ENCODE measurements at places on chromosomes 7 and 10. TPM values are rescaled to one million over a fixed set of nuclear protein-coding genes. Genes with fewer than 3 reads are reported as not detected.

The MSMB gene
- not detected for total RNA-seq

The CNOT4 gene
- 25.8 TPM for total RNA-seq

The ANXA11 gene
- total RNA-seq, result 318 TPM

The NRCAM gene
- total RNA-seq, result 42.6 TPM

The CALHM3 gene
- 13.1 TPM for total RNA-seq

The IDI2 gene
- total RNA-seq, result not detected

The SPDYE18 gene
- total RNA-seq, result 0.44 TPM

The HPSE2 gene
- total RNA-seq, result not detected

The TET1 gene
- total RNA-seq, result 2.4 TPM

The SPDYE6 gene
- not detected for total RNA-seq

The C10orf67 gene
- total RNA-seq, result 1.3 TPM

The OR2A12 gene
- not detected for total RNA-seq

The GARIN1A gene
- total RNA-seq, result 0.57 TPM

The CCM2 gene
- 48.1 TPM for total RNA-seq

The ZCWPW1 gene
- 7.4 TPM for total RNA-seq

The VSTM4 gene
- not detected for total RNA-seq

The SGCE gene
- total RNA-seq, result 23.1 TPM

The SFTPA1 gene
- not detected for total RNA-seq

The TRIM4 gene
- total RNA-seq, result 34.0 TPM

The WDFY4 gene
- total RNA-seq, result not detected

The CALHM2 gene
- 54.1 TPM for total RNA-seq

The SFMBT2 gene
- total RNA-seq, result 0.07 TPM

The GBX1 gene
- not detected for total RNA-seq

The AP5Z1 gene
- total RNA-seq, result 40.6 TPM

The ANKIB1 gene
- 116 TPM for total RNA-seq

The LBX1 gene
- not detected for total RNA-seq

The CCL26 gene
- total RNA-seq, result not detected

The BLNK gene
- 0.98 TPM for total RNA-seq

The EN2 gene
- not detected for total RNA-seq

The MOGAT3 gene
- total RNA-seq, result not detected

The NSUN6 gene
- total RNA-seq, result 12.9 TPM

The NSUN5 gene
- 62.2 TPM for total RNA-seq

The ARHGEF35 gene
- 29.6 TPM for total RNA-seq

The ABCB4 gene
- total RNA-seq, result not detected

The TMEM140 gene
- total RNA-seq, result 0.25 TPM

The UPK3BL2 gene
- total RNA-seq, result 24.3 TPM

The PHKG1 gene
- total RNA-seq, result 3.9 TPM

The C10orf62 gene
- total RNA-seq, result 0.45 TPM

The CPA2 gene
- total RNA-seq, result not detected

The NOS3 gene
- total RNA-seq, result 1.8 TPM

The TCAF2 gene
- total RNA-seq, result 2.5 TPM

The MUC3A gene
- total RNA-seq, result 1.1 TPM

The ADCYAP1R1 gene
- not detected for total RNA-seq

The OPALIN gene
- not detected for total RNA-seq

The PNLIP gene
- not detected for total RNA-seq

The IL6 gene
- 1.4 TPM for total RNA-seq

The ZSWIM8 gene
- total RNA-seq, result 49.2 TPM

The GBF1 gene
- 18.6 TPM for total RNA-seq

The LRRTM3 gene
- total RNA-seq, result not detected

The C7orf57 gene
- 2.5 TPM for total RNA-seq
